GM10248 (cell line): ENCODE measurements at places on chromosomes 5 and 9.

GRCh38 chr9:128182893-128183588, 8.3 kb downstream of the CIZ1 start:
- no peak for DNase-seq

- DNase-seq = no peak
Measured at GRCh38 chr9:126232461-126232860, 94.2 kb upstream of the MVB12B start.

DNA sequence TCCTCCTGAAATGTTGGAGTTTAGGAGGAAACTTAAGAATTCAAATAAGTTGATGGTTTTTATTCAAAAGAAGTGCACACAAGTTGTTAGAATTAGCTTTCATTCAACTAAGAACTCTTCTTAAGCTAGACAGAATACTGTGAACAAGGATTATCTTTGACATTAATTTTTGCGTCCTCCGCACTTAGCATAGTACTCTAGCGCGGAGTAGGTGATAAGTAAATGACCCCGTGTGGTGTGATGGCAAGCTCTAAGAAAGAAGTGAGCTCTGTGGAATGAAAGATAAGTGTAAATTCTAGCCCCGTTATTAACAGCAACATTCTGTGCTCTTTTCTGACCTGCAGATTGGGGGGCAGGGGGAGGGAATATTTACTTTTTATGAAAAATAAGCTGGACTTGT, 1.0 kb downstream of the BRIX1 start:
- DNase-seq = no peak

- no peak for DNase-seq
Measured at GRCh38 chr5:124650951-124651662, 95.3 kb downstream of the ZNF608 start.

DNA sequence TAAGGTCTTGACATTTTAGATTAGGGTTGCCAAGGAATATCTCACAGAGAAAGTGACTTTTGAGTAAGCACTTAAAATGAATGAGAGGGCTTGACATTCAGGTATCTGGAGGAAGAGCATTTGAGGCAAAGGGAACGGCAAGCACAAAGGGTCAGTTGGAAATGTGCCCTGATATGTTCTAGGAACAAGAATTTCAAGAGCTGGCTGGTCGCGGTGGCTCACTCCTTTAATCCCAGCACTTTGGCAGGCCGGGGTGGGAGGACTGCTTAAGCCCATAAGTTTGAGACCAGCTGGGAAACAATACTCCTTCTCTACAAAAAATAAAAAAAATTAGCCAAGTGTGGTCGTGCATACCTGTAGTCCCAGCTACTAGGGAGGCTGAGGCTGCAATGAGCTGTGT, 16.5 kb downstream of the KIAA1958 start:
- no peak for DNase-seq

DNA sequence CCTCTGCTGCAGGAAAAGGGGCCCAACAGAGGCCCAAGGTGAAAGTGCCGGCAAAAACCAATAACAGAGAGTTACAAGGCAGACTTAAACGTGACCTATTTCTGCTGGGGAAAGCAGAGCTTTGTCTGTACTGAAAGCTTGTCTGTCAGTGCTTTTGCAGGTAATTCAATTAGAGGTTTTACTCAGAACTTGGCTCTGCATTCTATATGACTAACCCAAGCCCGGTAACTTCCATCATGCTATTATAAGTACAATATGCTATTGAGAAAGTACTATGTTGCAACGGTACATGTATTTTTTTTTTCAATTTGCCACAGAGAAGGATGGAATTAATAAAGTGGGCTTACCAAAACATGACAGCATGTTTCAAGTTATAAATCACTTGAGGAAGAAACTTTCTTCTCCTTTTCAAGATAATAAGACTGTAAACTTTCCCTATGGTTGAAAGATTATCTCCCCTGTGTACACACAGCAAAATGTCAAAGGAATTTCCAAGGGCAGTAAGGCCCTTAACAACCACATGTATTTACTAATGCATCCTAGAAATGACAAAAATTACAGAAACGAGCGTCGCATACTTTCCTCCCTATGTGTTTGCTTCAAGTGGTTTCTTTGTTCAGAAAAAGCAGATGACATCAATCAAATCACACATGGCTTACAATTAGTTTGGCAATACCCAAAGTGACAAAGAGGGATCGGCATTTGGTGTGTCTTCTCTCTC, 282.4 kb downstream of the EFNA5 start:
- peak; percentile 19 for DNase-seq
